ENCODE measurements at places on chromosomes 12 and 14.

DNA sequence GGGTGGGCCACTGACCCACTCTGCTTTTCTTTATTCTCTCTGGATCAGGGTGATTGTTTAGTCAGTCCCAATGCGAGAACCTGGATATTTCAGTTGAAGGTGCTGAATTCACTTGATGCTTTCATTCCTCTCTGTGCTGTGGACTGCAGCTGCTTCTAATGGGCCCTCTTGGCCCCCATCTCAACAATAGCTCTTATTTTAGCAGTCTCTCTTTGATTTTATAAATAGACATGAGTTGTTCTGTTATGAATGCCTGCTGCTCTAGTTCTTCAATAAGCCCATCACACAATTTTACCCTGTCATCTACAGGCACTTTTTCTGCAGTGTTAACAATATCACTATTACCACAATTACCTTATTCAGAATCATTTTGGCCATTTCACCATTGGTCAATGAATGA is 54.1 kb upstream of the YARS2 start:
- H3K27ac ChIP-seq: no peak overlapping the region
- DNase-seq: no peak
- H3K36me3 ChIP-seq: no peaks in the 10 kb centered on the region
- no peaks in the 10 kb centered on the region for H3K27me3 ChIP-seq
- no peaks in the 10 kb centered on the region for H3K4me1 ChIP-seq
- no peak overlapping the region for H3K4me3 ChIP-seq

DNA sequence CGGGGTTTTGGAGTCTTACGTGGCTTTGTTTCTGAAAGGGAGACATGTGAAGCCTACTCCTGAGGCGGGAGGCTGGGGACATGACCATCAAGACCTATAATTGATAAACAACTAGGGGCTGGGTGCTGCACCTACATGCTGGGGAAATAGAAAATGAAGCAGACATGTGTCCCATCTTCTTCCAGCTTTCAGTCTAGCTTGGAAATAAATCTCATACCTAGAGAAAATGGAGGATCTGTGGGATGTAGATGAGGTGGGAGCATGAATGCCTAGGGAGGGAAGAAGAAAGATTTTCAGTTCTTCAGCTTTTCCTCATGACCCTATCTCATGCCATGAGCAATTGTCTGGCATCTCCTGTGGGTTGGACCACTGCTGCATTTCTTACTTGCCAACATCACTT is 22.1 kb downstream of the EMP1 start:
- H3K4me1 ChIP-seq: no peaks in the 10 kb centered on the region
- no peak for DNase-seq

- H3K4me3 ChIP-seq: no peak overlapping the region
- DNase-seq: no peak
- H3K36me3 ChIP-seq: no peaks in the 10 kb centered on the region
- H3K27me3 ChIP-seq: no peaks in the 10 kb centered on the region
These were observed 50.1 kb downstream of the SLC25A21 start for GRCh38 chr14:37122288-37122687.

- H3K36me3 ChIP-seq: no peaks in the 10 kb centered on the region
- no peaks in the 10 kb centered on the region for H3K27me3 ChIP-seq
These were observed 24.9 kb downstream of the SPTSSA start for GRCh38 chr14:34436960-34437728.

DNA sequence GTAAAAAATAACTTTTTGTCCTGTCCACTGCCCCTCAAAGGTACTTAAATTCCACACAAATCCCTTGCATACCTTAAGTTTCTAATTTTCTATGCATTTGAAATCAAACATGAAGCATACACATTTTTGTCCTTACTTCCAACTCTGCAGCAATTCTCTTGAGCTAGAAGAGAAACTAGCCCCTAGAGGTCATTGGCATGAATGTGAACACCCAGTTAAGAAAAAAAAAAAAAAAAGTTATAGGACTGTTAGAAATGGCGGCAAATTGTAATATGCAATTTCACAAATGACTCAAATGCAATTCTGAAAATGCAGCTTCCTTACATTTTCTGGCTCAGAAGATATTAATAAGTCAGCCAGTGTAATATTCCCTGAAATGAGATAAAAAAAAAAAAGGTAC is 4.6 kb upstream of the ESR2 start:
- H3K4me1 ChIP-seq: no peaks in the 10 kb centered on the region
- no peak for DNase-seq
- no peak overlapping the region for H3K4me3 ChIP-seq
- H3K36me3 ChIP-seq: no peaks in the 10 kb centered on the region
- no peak overlapping the region for H3K27ac ChIP-seq

- DNase-seq: no peak
- H3K4me3 ChIP-seq: no peak overlapping the region
- H3K27ac ChIP-seq: no peak overlapping the region
- H3K27me3 ChIP-seq: no peaks in the 10 kb centered on the region
- no peaks in the 10 kb centered on the region for H3K36me3 ChIP-seq
These were observed 25.4 kb downstream of the BATF start for GRCh38 chr14:75547552-75548250.

DNA sequence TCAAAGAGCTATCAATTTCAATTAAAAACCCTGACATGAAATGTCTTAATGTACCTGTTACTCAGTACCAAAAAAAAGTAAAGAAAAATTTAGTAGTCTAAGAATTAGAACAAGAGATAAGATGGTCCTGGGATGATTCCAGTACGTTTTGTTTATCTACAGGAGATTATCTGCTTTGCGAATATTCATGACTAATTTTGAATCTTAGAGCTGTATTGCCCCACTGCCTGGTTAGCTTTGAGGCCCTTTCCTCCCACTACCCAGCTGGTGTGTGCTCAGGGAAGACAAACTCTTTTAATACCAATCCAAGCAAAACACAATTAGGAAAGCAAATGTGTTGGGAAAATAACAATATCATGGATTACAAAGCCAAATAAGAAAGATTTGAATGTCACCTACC is 263.5 kb downstream of the FOXG1 start:
- H3K27ac ChIP-seq: no peak overlapping the region
- no peaks in the 10 kb centered on the region for H3K27me3 ChIP-seq
- H3K4me3 ChIP-seq: no peak overlapping the region
- H3K36me3 ChIP-seq: no peaks in the 10 kb centered on the region
- H3K4me1 ChIP-seq: 0 out of 2 replicates have a peak, but pooled peaks cover 2% of the 10 kb centered on the region

DNA sequence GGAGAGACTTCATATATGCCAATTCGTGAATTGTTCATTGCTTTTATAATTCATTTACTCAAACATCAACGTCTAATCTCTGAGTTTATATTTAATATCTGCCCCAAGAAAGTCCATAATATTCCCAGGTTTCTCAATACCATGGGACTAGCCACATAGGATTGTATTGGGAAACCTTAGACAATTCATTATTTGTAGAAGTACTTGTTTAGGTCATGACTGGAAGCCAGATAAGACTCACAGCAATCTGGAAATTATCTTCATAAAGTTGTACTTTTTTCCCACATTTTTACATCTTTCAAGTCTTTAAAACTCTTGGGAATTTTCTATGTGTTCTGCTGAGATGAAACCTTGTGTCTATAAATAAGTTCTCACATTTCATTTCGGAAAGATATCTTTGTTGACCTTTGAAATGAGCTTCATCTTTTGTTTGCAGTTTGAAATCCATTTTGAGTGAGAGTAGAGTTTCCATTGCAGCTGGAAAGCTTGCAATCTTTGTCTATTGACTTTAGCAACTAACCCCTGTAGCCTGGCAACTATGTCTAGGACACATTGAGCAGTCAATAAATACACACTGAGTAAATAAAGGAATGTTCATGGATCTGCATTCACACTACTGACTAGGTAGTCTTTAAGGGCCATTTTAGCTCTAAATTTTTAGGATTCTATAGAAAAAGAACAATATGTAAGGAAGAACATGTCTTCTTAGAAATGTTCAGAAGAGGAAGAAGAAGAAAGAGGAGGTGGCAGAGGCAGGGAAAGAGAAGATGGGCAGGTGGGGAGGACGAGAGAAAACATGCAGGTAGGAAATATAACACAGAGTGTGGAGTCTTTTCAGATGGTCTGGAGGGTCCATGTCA is 154.4 kb downstream of the LRIG3 start:
- no peak overlapping the region for H3K4me3 ChIP-seq
- no peaks in the 10 kb centered on the region for H3K36me3 ChIP-seq
- no peak overlapping the region for H3K27ac ChIP-seq

DNA sequence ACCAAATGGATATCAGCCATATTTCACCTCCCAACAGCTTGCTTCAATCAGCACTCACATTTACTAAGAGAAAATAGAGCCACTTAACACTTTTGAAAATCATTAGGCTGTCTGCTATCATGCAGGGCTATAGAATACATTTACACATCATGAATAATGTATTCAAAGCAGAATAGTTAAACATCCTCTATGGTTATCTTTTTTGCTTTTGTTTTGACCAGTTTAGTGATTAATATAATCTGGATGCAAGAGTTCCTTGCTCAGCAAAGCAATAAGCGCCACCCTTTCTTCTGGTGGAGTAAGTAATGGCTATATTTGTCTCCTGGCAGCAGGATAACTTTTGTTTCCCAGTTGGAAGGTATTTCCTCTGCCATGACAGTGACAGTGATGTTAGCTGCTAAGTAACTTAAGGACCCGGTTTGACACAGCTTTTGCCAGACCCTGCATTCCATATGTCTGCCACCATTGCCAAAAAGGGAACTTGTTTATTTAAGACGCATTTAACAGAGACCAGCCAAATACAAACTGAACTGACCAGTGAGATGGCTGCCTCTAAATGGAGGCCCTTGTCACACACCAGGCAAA is 70.3 kb upstream of the NR2C1 start:
- H3K27ac ChIP-seq: no peak overlapping the region
- H3K36me3 ChIP-seq: no peaks in the 10 kb centered on the region
- no peaks in the 10 kb centered on the region for H3K27me3 ChIP-seq
- DNase-seq: no peak
- no peak overlapping the region for H3K4me3 ChIP-seq

DNA sequence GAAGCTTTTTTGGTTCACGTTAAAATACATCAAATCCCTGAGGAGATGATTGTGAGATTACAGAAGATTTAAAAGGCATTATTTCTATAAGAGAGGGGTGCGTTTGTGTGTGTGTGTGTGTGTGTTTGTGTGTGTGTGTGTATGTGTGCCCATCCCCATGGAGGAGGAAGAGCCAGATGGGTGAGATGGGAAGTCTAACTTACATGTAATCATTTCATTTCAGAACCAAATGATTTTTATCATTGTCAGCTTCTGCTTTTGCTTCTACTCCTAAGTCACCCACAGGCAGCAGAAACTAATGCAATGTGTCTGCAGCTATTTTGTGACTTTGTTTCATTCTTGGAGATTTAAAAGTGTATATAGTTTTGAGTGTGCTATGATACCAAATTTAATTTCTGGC is 68.7 kb downstream of the SLC4A8 start:
- no peaks in the 10 kb centered on the region for H3K4me1 ChIP-seq
- H3K4me3 ChIP-seq: no peak overlapping the region
- H3K36me3 ChIP-seq: no peaks in the 10 kb centered on the region
- no peaks in the 10 kb centered on the region for H3K27me3 ChIP-seq
- H3K27ac ChIP-seq: no peak overlapping the region

DNA sequence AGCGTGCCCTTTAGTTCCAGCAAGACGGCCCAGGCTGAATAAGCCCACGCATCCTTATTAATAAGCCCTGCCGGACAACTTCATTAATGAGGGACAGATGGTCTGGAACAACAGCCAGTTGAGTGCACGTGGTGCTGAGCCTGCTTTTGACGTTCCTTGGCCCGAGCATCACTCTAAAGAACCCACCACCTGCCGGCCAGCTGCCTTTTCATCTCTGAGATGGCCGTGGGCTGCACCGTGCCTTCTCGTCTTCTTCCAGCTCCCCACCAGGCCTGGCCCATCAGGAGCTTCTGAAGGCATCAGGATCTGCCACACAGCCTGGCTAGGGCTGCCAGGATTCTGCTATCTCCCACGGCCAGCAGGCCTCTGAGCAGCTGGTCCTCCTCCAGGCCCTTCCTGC is 80.0 kb downstream of the AACS start:
- H3K27me3 ChIP-seq: no peaks in the 10 kb centered on the region
- H3K27ac ChIP-seq: no peak overlapping the region
- DNase-seq: no peak
- H3K4me1 ChIP-seq: no peaks in the 10 kb centered on the region
- no peak overlapping the region for H3K4me3 ChIP-seq
- H3K36me3 ChIP-seq: no peaks in the 10 kb centered on the region

DNA sequence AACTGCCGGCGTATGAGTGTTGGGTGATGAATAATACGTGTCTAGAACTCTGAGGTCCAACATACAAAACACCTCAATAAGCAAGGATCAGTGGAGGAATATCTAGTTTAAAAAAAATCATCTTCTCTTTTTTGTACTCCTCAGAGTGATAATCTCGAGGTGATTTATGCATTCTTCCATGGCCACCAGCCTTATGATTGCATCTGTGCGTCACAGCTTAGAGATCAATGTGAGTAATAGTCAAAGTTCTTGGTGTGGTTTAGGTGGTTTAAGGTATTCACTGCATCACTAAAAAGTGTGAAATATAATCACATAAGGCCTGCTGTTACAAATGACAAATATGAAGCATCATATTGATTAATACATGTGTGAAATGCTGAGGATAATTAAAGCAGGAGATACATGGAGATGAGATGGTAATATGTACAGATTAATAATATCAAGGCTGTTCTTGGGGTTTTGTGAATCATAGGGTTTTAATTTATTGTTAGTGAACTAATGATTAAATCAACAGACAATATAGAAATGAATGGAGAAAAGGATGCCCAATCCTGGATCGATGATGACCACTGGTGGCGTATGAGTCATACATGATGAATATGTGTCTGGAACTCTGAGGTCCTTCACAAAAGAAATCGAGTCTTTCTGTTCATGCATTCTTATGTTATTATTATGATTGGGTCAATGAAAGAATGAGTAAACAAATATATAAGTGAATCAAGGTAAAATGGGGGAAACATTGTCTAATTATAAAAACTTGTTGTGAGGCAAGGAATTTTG is 68.8 kb upstream of the RTL1 start:
- no peaks in the 10 kb centered on the region for H3K36me3 ChIP-seq
- H3K27me3 ChIP-seq: no peaks in the 10 kb centered on the region
- H3K4me1 ChIP-seq: no peaks in the 10 kb centered on the region
- no peak overlapping the region for H3K4me3 ChIP-seq
- no peak overlapping the region for H3K27ac ChIP-seq

DNA sequence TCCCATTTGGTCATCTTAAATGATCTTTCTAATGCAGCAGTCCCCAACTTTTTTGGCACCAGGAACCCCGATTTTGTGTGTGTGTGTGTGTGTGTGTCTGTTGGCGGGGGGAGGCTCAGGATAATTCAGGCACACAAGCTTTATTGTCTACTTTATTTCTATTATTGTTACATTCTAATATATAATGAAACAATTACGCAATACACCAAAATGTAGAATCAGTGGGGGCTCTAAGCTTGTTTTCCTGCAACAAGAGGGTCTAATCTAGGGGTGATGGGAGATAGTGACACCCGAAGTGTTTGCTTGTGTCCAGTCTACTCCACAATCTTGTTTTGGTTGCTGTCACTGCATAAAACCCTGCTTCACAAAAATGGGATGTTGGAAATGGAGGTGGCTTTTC is 621.1 kb upstream of the LRFN5 start:
- H3K27ac ChIP-seq: no peak overlapping the region
- no peaks in the 10 kb centered on the region for H3K4me1 ChIP-seq
- H3K36me3 ChIP-seq: no peaks in the 10 kb centered on the region
- no peaks in the 10 kb centered on the region for H3K27me3 ChIP-seq

All from iPS DF 6.9 (cell line).